Stimulated activated CD8-positive, alpha-beta memory T cell treated with anti-CD3 and anti-CD28 coated beads, Interleukin-7, amount 100 ng/mL, for 4 hours (primary cell): ENCODE measurements at places on chromosomes 7 and 10.

DNA sequence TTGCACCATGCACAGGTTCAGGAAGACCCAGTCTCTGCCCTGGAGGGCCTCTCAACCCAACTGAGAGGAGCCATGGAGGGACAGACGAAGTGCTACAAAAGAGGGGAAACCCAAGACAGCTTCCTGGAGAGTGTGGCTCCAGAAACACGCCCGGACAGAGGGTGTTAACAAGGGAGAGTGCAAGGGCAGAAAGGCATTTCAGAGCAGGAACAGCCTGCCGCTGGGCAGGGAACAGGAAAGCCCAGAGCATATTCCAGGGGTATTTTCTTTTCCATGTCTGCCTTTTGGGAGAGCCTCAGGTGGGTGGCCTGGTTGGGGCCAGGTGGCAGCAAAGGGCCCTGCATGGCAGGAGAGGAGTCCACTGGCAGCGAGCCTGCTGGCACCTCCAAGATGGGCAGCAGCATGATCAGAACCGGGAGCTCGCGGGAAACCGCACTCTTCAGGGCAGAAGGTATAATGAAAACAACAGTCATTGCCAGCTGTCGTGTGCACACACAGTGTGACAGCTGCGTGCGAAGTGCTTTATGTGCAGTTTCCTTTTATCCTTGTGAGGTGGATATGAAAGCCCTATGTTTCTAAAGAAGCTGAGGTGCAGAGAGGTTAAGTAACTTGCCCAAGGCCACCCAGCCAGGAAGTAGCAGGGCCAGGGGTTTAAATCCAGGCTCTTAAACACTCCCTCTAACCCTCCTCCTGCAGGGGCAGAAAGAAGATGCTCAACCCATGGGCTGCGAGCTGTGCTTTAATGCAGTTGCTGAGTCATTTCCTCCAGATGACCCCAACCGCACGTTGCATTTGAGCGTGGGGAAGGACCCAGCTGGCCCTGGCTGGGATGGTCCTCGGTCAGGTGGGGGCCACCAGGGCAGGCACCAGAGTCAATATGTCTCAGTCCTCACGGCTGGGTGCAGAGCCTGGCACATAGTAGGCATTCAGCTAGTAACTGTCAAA is 128.6 kb downstream of the OAT start:
- DNase-seq = no peak

DNA sequence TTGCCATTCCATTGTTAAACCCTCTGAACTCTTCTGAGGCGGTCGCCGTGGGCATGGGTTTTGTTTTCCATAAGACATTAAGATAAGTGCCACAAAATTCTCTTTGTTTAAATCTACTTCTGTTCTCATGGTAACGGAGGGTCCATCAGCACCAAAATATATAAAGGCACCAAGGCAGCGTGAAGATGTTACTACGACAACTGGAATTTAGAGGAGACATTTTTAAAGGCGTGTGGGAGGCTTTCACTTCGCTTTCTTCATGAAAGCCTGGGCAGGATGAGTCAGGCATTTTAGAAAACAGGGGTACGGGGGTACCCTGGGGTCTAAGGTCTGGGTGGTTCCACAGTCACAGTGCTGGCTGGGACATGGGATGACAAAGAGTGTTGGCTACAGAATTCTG is 34.0 kb downstream of the SMKR1 start:
- no peak for DNase-seq

DNA sequence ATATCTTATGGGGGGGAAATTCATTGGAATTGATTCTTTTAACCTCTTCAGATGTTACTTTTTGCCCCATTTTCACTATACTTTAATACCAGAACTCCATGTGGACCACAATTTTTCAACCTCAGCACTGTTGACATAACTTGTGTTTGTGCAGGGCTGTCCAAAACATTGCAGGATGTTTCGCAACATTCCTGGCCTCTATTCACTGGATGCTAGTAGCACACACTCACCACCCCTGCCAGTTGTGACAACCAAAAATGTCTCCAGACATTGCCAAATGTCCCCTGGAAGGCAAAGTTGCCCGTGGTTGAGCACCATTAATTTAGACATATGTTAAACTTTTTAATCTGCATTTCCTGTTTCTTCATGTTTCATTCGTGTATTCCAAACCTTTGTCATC is 234.7 kb downstream of the GFRA1 start:
- DNase-seq = no peak

- DNase-seq = no peak
These were observed 189.5 kb downstream of the TRIL start for GRCh38 chr7:28768577-28769147.

DNA sequence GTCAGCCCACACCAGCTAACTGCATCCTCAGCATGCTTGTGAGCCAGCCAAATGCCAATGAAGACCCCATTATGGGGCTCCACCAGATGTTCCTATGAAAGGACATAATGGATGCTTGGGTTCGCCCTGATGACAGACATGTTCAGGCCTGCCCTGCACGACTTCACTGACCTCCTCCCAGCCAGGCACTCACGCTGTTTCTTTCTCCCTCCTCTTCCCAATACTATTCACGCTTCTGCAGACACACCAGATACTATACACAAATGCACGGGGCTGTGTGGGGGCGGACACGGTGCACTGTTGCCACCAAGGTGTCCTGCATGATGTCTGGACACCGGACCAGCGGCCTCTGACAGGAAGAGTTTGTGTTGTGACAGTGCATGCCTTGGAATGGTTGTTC is 284.2 kb downstream of the PRPF18 start:
- no peak for DNase-seq

GRCh38 chr7:128152721-128153120 is 88.4 kb upstream of the LEP start:
- no peak for DNase-seq

DNA sequence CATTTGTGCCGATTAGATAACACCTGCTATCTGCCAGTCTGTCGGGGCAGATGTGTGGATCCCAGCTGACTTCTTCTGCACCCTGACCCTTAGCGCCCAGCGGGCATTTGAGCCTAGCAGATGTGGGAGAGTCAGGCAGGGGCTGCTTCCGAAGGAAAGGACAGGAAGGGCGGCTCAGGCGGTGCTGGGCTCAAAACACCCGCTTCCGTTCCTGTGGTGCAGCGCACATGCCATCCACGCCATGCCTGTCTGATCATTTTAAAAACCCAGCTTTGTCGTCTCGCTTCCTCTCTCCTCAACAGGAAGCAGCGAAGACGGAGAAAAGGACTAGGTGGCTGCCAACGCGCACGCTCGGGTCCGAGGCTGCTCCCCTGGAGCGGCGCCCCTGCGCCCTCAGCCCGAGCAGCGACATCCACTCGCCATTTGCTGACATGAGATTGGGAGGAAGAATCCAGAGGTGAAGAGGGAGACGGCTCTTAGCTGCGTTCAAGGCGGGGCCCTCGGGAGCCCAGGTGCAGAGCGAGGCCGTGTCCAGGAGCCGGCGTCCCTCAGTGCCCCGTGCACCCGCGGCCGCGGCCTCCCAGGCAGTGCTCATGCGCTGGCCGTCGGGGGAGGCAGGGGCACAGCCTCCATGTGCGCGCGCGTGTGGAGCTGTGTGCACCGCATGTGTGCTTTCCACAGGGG is 5.9 kb upstream of the BHLHA15 start:
- DNase-seq = no peak

DNA sequence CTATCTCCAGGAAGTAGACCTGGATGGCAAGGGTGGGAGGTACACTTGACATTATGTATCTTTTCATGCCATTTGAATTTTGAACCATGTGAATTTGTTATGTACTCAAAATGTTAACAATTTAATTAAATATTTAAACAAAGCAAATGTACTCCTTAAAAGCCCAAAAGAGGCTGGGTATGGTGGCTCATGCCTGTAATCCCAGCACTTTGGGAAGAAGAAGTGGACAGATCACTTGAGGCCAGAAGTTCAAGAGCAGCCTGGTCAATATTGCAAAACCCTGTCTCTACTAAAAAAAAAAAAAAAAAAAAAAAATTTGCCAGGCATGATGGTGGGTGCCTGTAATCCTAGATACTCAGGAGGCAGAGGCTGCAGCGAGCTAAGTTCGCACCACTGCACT is 136.9 kb upstream of the ASAH2 start:
- no peak for DNase-seq

DNA sequence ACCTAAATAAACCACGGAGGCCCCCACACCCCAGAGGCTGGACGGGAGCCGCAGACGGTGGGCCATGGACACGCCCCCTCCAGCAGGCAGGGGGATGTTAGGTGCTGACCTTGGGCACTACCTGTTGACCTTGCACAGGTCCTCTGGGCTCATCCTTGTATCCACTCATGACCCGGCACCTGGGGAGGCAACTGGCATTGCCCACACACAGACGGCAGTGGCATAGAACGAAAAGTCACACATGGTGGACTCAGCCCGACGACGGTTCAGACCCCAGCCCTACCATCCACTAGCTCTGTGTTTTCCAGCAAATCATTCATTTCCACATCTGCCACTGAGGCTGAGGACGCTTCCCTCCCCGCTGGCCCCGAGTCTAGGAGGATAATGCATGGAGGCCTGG is 247.7 kb upstream of the PPP2R2D start:
- no peak for DNase-seq

GRCh38 chr10:18533896-18534295 is 117.5 kb downstream of the NSUN6 start:
- DNase-seq = no peak

DNA sequence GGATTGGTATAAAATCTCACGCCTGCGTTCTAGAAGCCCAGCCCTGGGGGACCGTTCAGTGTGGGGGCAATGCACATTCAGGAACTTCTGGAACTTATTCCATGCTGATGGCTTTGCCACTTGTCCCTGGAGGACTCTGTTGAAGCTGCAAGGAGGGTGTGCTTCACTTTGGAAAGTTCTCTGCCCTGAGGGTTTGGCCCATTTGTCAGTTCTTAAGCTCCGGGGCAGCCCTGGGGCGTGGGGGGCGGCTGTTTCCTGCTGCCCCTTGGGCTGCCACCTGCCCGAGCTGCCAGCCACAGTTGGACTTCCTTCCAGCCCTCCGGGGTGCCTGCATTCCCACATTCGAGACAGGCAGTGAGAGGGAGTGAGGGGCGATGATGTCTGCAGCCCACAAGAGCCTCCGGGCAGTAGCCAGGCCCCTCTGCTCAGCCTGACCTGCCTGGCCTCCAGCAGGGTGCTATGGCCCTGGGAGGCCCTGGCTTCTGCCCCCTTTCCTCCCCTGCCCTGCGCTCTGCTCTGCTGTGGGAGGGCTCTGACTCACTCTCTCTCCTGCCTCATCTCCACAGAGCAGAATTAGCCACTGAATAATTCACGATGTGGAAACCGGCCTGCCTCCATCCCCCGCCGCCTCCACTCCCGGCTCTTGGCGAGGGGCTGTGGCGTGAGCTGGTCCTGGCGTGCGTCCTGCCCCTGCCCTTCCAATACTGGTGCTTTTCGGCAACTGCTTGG is 1.9 kb downstream of the TTYH3 start:
- no peak for DNase-seq

DNA sequence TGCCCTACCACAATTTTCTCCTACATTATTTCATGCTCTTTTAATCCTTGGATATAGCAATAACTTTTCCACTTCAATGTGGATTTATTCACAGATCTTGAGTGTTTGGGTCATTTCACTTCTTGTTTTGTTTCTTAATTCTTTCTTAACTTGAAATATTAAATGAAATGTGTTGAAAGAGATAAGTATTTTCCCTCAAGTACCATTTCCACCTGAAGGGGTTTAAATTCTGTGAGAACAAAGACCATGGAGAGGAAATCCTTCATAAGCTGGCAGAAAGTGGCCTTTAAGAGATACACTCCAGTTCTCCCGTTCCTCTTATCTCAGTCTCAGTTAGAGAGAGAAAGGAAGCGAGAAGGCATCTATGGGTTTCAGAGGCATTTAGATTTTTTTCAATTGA is 14.1 kb upstream of the DLD start:
- no peak for DNase-seq

- DNase-seq = peak; percentile 24
These were observed 91.9 kb upstream of the JAZF1 start for GRCh38 chr7:28272461-28272877.

- no peak for DNase-seq
These were observed 158.0 kb upstream of the KLF6 start for GRCh38 chr10:3942937-3943489.

DNA sequence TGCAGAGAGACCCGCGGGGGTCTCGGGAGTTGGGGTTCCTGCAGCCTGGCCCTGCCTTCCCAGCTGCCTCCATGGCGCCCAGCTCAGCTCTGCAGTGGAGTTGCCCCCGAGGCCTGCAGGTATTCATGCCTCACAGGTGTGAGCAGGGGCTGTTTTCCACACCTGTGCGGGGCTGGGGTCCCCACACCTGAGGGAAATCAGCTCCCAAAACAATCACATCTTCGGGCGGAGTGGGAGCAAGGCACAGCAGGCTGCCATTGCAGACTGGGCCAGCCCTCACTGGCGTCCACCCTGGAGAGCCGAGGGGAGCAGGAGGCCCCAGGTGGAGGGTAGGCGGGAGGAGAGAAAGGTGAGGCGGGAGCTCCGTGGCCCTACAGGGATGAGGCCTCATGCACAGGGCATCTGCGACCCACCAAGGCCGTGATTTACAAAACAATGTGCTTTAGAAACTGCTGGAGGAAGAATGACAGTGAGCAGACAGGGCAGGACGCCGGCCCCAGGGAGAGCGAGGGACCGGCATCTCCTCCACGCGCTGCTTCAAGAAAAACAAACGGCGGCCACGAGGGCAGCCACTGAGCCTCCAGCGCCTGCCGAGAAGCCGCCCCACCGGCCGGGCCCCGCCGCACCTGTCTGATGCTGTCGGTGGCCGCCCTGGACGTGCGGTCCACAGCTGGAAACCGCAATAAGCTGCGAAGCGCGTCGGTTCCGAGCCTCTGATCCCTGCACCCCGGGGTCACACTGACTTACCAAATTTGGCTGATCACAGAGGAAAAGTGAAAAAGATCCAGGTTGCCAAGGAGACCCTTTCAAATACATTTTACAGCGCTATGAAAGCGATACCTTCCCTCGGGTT is 53.0 kb upstream of the PDGFA start:
- no peak for DNase-seq

DNA sequence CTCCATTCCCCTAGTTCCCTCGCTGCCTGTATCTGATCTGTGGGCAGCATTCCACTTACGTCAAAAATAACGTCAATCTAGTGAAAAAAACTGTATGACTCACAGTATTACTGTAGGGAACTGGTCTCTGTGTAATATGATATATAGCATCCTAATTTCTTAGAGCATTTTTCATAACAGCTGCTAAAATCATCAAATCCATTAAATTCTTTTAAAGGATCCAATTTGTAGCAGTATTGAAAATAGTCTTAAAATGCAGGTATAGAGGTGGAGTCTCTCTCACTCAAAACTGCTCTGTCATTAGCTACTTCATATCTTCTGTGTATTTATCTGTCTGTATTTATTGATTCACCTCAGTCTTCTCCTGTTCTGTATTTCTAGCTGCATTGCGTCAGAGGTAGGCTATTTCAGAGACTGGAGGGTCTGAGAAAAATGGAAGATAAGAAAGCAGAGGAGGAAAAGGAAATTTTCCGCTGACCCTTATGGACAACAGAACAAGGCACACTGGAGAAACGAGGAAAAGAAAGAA is 59.9 kb downstream of the PON1 start:
- DNase-seq = no peak

GRCh38 chr7:2864204-2864985 is 20.3 kb upstream of the GNA12 start:
- DNase-seq = no peak

GRCh38 chr10:91562839-91563581 is 69.9 kb downstream of the PPP1R3C start:
- DNase-seq = no peak

- no peak for DNase-seq
These were observed 11.4 kb downstream of the SEC31B start for GRCh38 chr10:100508266-100508665.

GRCh38 chr7:103690242-103690974 is 244.4 kb upstream of the SLC26A5 start:
- DNase-seq = no peak
